ENCODE measurements at places on chromosomes 1 and 21.

- no peak for DNase-seq
Measured at GRCh38 chr1:39885516-39885915, 2.2 kb upstream of the TRIT1 start.

DNA sequence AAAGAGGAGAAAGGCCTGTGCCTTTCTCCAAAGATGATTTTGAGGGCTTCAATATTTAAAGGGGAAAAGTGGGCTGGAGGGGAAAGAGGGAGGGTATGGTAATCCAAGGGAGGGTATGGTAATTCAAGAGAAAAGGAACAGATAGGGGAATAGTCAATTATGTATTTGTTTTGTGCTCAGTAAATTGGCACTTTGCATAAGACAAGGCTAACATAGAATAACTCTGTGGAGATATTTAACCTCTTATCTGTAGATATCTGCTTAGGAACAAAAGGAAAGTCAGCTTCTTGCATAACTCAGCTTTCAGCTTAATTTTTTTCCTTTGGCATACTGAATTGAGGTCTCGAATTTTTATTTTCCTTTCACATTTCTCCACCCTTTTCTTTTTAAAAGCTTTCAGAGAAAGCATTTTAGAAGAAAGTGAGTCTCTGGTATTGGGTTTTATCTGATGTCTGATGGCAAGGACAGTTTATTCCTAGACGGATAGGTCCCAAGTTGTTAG lies 119.9 kb upstream of the F3 start:
- DNase-seq: no peak

DNA sequence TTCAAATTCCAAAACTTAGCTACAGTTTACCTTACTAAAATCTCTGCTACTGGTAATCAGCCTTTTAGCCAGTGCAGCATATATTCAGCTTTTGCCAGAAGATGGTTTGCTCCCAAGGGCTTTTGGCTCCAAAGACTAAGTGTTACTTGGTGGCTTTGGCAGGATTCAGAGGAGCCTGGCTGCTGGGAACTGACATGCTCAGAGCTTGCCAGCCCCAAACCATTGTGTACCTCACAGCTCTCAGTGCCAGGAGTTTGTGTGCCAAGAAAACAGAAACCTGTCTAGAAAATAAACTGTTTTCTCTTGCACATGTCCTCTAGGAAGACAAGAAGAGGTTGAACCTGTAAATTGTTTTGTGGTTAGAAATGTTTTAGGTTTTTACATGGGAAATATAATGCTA lies 315.9 kb downstream of the ST6GALNAC3 start:
- no peak for DNase-seq

GRCh38 chr1:97553971-97554370 lies 366.9 kb downstream of the DPYD start:
- DNase-seq: no peak

DNA sequence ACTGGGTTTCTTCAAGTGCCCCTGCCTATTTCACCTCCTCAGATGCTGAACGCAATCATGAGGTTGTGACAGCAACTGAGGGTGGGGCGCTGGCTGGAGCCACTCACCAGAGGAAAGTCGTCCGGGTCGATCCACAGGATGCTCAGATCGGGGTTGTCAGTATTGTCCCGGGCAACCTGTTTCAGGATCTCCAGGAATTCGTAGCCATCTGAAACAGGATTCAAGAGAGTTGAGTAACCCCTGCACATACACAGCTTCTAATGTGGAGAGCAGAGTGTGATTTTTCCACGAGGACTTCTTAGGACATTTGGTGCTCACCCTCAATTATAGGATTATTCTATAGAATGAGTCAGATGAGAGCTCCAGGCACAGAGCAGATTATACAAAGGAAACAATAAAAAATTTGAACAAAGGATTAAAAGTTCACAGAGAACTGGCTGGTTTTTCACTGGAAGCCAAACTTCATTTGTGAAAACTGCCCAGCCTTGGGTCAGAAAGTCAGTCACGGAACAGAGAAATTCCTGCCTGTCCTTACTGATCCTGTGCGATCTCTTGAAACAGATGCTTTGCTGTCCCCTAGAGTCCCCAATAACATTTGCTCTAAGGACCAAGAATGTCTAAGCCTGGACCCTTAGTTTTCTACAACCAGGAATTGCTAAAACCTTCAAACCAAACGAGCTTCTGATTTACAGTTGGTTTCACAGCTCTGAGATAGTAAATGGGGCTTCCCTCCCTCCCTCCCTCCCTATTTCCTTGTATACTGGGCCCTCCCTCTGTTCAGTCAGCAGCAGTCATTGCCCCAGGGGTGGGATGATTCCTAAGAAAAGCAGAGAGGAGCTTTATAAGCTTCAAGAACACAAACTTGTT lies 63.2 kb downstream of the CASQ2 start:
- DNase-seq: no peak

DNA sequence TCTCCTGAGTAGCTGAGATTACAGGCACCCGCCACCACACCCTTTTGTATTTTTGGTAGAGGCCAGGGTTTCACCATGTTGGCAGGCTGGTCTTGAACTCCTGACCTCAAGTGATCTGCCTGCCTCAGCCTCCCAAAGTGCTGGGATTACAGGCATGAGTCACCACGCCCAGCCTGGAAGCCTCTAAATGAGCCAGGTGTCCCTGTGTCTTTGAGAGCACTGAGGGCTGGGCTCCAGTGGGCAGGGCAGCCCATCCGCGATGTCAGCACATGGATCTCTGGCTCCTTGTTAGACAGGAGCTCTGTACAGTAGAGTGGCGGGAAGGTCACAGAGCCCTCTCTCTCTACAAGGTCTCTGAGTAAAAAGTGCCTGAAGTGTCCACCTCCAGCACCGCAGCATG lies 124.3 kb downstream of the PGBD5 start:
- no peak for DNase-seq

- no peak for DNase-seq
Measured at GRCh38 chr1:154219541-154219940, 1.2 kb upstream of the UBAP2L start.
